ENCODE measurements at places on chromosomes 1 and 21. TPM values are rescaled to one million over a fixed set of nuclear protein-coding genes. Genes with fewer than 3 reads are reported as not detected.

Gene LCE2A
- total RNA-seq: 2.2 TPM

Gene AGL
- 11.4 TPM for total RNA-seq

Gene RNPC3
- total RNA-seq: 5.2 TPM

Gene SLC5A3
- 62.6 TPM for total RNA-seq

Gene ITLN1
- not detected for total RNA-seq

Gene RABGAP1L
- 37.4 TPM for total RNA-seq

Gene BSND
- not detected for total RNA-seq

Gene NUAK2
- total RNA-seq: 2.2 TPM

Gene CYP4B1
- total RNA-seq: not detected

Gene HES3
- not detected for total RNA-seq

Gene FCRL3
- not detected for total RNA-seq

Gene S100A11
- total RNA-seq: 59.2 TPM

Gene CD84
- not detected for total RNA-seq

Gene NBPF14
- 62.9 TPM for total RNA-seq

Gene PLD5
- total RNA-seq: under 0.01 TPM

Gene CENPS
- 19.7 TPM for total RNA-seq

Gene CLCA1
- total RNA-seq: under 0.01 TPM

Gene MYOC
- 0.25 TPM for total RNA-seq

Gene TFF2
- total RNA-seq: not detected

Gene PADI4
- not detected for total RNA-seq

Gene IGSF3
- total RNA-seq: 0.37 TPM

Gene TRAF3IP3
- total RNA-seq: not detected

Gene NUP210L
- under 0.01 TPM for total RNA-seq

Gene SLFNL1
- total RNA-seq: 0.87 TPM

Gene FOXJ3
- total RNA-seq: 15.5 TPM

Gene UFC1
- 86.7 TPM for total RNA-seq

Gene NPHP4
- total RNA-seq: 9.2 TPM

Gene FCRL2
- total RNA-seq: not detected

Gene ALX3
- not detected for total RNA-seq

Gene ITPKB
- total RNA-seq: 11.1 TPM

Gene S100A4
- 31.4 TPM for total RNA-seq

Gene MAP3K7CL
- 11.8 TPM for total RNA-seq

Gene DNAJC28
- 1.1 TPM for total RNA-seq
